H1 (cell line): ENCODE measurements at places on chromosomes 3 and 15. TPM values are rescaled to one million over a fixed set of nuclear protein-coding genes. Genes with fewer than 3 reads are reported as not detected.
A peak's percentile ranks its signal among the peaks of the same experiment; 100 is the strongest.

- no peak for DNase-seq
These were observed 136.6 kb downstream of the KCNAB1 start for GRCh38 chr3:156256945-156257344.

DNA sequence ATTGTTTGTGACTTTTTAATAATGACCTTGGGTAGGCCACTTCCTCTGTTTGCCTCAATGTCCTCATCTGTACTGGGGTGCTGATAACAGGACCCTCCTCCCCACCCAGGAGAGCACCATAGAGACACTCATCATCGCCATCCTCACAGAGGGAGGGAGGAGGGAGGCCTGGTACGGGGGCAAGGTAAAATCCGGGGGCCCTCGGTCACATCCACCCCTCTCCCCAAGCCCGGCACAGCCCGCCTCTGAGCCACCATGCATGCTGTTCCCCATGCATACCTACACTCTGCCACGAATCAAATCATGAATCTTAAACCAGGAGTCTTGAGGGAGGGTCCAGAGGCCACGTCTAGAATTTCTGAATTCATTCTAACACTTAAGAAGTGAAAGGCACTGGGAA, 74.9 kb upstream of the IQSEC1 start:
- no peak for DNase-seq

GRCh38 chr3:17077606-17078005, 192.9 kb downstream of the PLCL2 start:
- no peak for DNase-seq

DNA sequence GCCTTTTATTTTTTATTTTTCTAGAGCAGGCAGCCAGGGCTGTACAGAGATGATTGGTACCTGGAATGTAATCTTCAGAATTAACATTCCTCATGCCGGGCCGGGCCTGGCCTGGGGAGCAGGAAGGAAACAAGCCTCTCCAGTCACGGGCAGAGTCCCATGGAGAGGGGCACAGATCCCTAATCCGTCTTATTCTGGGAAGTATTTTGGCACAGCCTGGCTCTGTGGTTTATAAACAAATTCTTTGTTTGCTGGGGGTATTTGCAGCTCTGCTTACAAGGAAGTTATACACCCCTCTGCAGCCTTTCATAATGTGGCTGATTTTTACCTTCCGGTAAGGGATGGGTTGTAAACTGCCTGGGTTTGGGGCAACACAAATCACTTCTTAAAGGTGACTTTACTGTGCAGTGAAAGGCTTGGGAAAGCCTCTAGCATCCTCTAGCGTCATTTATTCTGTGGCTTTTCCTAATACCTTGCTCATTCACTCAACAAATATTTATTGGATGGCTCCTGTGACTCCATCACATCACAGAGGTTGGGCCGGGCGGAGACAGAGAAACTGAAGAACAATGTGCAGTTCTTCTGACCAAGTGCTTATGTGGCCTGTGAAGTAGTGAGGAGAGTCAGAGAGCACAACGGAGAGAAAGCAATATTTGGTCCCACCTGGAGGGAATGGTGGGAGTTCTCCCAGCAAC, 2.7 kb downstream of the SLC6A20 start:
- no peak for DNase-seq

GRCh38 chr15:83320844-83321243, 36.4 kb upstream of the BNC1 start:
- no peak for DNase-seq

DNA sequence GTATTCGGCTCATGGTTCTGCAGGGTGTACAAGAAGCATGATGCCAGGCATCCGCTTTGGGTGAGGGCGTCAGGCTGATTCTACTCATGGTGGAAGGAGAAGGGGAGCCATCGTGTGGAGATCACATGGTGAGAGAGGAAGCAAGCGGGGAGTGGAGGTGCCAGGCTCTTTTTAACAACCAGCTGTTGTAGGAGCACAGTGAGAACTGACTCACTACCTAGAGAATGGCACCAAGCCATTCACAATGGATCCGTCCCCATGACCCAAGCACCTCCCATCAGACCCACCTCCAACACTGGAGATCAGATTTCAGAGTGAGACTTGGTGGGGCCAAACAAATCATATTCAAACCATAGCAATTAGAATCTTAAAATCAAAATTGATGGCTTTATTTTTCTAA, 259.8 kb upstream of the CTDSPL start:
- DNase-seq = no peak

- DNase-seq = no peak
These were observed 13.6 kb downstream of the SATB1 start for GRCh38 chr3:18411541-18411940.

The GOLGA6B gene
- total RNA-seq = not detected in 2 replicates

GRCh38 chr3:72082776-72083462, 298.0 kb upstream of the PROK2 start:
- DNase-seq = no peak

DNA sequence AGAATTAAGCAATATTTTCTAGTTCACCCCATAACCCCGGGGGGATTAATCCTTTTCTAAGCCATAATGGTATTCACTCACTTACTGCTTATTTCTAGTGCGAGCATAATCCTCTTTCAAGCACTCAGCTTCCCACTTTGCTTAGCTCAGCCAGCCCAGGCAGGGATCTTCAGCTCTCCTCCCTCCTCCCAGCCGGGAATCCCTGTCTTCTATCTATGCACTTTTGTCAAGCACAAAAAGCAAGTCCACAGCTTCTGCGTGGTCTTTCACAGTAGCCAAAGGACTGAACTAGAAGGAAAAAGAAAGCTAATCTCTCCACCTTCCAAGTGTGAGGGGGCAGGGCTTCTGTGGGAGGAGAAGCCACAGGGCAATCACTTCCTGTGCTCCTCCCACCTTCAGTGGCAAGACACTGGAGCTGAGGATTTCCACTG, 62.8 kb downstream of the PEX5L start:
- no peak for DNase-seq

- DNase-seq = no peak
These were observed 453.4 kb upstream of the ROBO2 start for GRCh38 chr3:76586471-76586870.

GRCh38 chr3:177071496-177072156, 125.7 kb downstream of the TBL1XR1 start:
- DNase-seq = no peak

DNA sequence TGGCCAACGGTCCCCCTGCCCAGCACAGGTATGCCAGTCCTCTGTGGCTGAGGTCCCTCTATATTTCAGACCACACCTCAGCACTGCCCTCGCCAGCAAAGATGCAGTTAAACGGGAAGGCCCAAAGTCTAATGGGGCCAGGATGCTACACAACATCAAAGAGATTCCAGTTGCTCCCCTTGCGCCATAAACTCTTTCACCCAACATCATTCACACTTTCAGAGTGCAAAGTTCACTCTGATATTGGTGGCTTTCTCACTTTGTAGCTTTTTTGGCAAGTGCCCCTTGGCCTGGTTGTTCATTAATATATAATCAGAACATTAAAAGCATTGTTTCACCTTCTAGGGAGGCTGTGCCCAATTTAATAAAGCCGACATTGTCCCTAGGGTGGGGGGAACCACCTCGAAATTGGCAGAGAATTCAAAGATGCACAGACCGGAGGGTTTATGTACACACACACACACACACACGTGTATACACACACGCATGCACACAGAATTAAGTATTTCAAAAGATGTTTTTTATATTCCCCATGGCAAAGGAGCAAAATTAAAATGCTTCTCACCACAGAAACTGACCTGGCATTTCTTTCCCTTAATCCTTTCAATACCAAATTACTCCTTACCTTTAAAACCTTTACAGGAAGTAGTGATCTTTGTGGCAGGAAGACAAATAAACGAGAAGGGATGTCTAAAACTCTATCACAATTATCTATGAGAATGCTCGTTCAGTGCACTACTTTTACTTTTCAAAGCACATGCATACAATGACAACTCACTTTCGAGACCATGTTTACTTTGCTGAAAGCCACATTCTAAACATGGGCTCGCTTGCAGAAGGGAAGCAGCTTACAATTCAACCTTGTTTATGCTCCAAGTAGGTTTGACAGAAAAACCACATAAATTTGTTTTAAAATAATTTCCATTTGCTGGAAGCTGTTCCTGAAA, 19.5 kb downstream of the LRIG1 start:
- DNase-seq = no peak

- DNase-seq = no peak
These were observed 133.1 kb downstream of the ATG7 start for GRCh38 chr3:11405323-11405722.

GRCh38 chr3:73326396-73326795, 264.9 kb downstream of the EBLN2 start:
- DNase-seq = no peak

DNA sequence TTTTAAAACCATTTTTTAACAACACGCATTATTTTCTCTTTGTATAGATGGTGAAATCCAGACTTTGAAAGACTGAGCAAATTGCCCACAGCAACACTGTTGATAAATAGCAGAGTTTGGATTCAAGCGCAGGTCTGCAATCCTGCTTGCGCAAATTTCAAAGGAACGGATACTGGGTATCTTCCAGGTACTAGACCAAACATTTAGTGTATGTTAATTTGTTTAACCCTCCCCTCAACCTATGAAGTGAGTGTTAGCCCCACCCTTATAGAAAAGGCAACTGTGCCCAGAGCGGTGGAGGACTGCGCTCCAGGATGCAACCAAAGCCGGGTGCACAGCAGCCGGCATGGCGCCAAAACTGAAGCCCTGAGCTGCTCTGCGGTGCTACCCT, 103.8 kb downstream of the CPN2 start:
- peak; percentile 24 for DNase-seq

The SLCO2A1 gene
- 1.1 TPM in 2 replicates for total RNA-seq

- DNase-seq = no peak
These were observed 477.4 kb downstream of the AGBL1 start for GRCh38 chr15:86557018-86557550.

- no peak for DNase-seq
These were observed 144.4 kb downstream of the UACA start for GRCh38 chr15:70618929-70619328.

- DNase-seq = no peak
These were observed 55.3 kb downstream of the BBX start for GRCh38 chr3:107578091-107578490.

- no peak for DNase-seq
These were observed 344.8 kb upstream of the GRM7 start for GRCh38 chr3:6516143-6516542.

The PLS1 gene
- total RNA-seq = 32.7 and 44.7 TPM in 2 replicates

GRCh38 chr3:8945890-8946600, 17.2 kb downstream of the RAD18 start:
- no peak for DNase-seq

DNA sequence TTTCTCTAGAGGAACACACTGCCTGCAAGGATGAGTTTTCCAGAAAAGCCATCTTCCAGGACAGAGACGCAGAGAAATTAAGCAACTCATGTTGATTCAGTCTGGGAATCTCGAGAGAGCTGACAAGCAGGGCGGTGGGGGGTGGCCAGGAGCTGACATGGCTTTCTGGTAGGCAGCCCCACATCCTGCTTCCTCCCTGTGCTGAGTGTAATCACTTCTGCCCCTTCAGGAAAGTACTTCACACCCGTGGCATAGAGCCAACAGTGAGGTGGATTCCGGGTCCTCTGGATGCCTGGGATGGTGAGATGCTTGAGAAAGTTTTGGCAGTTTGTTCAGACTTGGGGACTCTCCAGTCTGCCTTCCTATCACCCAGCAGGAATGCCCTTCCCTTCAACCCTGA, 221.1 kb downstream of the SLCO3A1 start:
- DNase-seq = no peak

GRCh38 chr3:146493221-146493620, 23.9 kb upstream of the PLSCR2 start:
- DNase-seq = no peak

DNA sequence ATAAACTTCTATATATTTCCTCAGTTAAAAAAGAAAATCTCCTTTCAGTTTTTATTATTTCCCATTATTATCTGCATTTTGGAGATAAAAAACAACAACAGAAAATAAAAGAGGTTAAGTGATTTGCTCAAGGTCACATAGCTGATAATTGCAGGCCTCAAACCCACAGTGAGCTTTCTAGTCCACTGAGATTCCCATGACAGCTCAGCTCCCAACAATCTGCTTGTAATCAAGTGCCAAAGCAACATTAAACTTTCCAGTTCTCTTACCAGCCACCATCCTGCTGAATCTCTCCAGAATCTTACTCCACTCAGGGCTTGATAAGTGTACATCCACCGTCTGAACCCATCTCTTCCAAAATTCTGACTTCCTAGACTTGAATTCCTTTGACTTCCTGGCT, 318.2 kb upstream of the SEMA6D start:
- no peak for DNase-seq

The VIPR1 gene
- total RNA-seq = 10.1 and 11.3 TPM in 2 replicates

The FGD5 gene
- 14.3 and 15.3 TPM in 2 replicates for total RNA-seq

- DNase-seq = no peak
These were observed 146.4 kb downstream of the EPHA6 start for GRCh38 chr3:96960661-96961330.

The SLC28A1 gene
- total RNA-seq = not detected in 2 replicates

The SGO1 gene
- total RNA-seq = 34.6 and 36.4 TPM in 2 replicates

DNA sequence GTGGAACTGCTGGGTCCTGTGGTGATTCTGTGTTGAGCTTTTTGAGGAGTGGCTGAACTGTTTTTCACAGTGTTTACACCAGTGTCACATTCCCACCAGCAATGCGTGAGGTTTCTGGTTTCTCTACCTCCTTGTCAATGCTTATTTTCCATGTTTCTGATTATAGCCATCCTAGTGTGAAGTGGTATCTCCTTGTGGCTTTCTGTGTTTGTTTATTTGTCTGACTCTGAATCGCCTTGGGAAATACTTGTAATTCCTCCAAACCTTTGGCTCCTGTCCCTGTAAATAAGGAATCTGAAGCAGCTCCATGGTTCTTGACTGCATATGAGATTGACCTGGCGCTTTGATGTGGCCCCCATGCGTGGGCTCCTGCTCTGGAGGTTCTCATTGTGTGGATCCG, 20.6 kb downstream of the FAN1 start:
- no peak for DNase-seq

DNA sequence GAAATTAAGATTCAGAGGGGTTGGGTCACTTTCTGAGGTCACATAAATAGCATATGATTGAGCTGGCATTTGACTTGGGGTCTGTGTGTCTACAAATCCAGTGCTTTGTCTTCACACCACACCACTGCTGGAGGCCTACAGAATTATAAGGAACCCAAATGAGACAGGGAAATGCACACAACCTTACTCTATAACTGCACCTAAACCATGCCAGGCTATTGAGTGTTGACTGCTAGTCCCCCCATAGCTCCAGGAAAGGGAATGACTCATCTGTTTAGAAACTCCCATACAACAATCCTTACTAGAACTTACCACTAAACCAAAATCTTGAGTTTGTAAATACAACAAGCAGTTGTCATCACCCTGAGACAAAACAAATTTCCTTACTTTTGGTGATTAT, 16.9 kb upstream of the TSC22D2 start:
- DNase-seq = no peak

- DNase-seq = peak; percentile 61
These were observed 688.7 kb downstream of the TUSC7 start for GRCh38 chr3:117398141-117398899.

The C3orf85 gene
- total RNA-seq = not detected in 2 replicates

The C3orf52 gene
- total RNA-seq = 13.1 and 13.2 TPM in 2 replicates

The RYR3 gene
- 0.46 and 3.4 TPM in 2 replicates for total RNA-seq

DNA sequence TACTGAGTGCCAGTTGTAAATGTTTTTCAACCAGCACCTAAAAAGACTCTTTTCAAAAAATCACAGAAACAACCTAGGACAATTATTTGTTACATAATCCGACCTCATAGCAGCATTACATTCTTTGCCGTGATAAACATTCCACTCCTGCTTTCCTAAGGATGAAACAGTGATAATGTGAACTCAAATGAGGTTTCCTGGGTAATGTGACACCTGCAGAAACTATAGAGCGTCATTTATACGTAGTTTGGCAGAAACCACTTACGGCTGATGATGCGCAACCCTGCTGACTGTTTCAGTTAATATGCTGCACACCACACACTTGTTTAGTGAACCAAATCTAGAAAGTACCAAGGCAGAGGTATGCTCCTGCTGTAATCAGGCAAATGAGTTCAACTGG, 55.8 kb downstream of the SEMA6D start:
- DNase-seq = no peak
